GM12892 (cell line): ENCODE measurements at places on chromosomes 1 and 21.
A peak's percentile ranks its signal among the peaks of the same experiment; 100 is the strongest.

GRCh38 chr1:246632281-246633168 lies 66.3 kb downstream of the CNST start:
- DNase-seq: no peak

- DNase-seq: no peak
These were observed 1266.0 kb upstream of the ADGRL2 start for GRCh38 chr1:80534606-80535360.

- DNase-seq: no peak
These were observed 183.4 kb upstream of the PTBP2 start for GRCh38 chr1:96538111-96538641.

GRCh38 chr1:5934058-5934884 lies 58.0 kb downstream of the NPHP4 start:
- DNase-seq: no peak

DNA sequence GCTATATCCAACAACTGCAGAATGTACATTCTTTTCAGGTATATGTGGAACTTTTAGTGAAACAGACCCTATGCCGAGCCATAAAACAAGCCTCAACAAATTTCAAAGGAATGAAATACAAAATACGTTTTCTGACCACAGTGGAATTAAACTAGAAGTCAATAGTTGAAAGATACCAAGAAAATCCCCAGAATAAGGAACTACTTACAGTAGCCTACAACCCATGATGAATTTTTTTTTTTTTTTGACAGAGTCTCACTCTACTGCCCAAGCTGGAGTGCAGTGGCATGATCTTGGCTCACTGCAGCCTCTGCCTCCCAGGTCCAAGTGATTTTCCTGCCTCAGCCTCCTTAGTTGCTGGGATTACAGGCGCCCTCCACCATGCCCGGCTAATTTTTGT lies 83.4 kb downstream of the RUNX3 start:
- DNase-seq: no peak

DNA sequence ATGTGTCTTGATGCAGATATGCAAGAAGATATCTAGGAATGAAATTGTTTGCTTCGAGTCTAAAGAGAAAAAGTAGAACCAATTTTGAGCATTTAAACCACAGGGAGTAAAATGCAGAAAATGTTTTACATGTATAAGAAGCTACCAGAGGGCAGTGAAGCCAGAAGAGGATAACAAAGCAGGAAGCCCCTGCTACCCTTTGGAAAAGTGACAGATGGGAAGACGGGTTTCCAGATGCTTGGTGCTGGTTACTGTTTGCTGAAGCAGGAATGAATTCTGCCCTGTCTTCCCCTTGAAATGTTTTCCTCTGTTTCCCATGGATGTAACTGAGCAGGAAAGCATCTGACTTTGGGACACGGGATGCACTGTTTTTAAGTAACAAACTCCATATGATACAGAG lies 822.2 kb downstream of the MRPL39 start:
- DNase-seq: no peak

- DNase-seq: peak; percentile 67
These were observed 13.3 kb downstream of the PMF1 start for GRCh38 chr1:156226116-156226538.

DNA sequence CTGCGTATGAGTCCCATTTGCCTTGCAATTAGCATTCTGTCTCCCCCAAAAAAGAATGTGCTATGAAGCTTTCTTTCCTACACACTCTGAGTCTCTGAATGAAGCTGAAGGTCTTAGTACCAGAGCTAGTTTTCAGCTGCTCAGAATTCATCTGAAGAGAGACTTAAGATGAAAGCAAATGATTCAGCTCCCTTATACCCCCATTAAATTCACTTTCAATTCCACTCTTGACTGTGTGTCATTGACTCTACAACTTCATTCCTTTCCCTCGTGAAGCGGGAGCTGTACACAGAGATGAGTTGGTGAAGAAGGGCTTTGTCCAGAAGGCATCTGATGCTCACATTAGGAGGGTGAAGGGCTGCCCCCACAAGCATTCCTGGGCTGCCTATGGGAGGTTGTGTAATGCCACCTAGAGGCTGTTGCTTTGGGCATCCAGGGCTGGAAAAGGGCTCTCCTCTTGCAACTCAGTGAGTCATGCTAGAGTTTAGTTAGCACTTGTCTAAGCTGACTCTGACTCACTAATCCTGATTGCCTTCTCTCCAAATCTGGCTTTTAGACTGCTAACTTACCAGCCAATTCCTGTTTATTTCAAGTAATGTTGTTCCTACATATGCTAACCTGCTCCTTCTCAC lies 1.8 kb downstream of the SPRR1B start:
- no peak for DNase-seq

DNA sequence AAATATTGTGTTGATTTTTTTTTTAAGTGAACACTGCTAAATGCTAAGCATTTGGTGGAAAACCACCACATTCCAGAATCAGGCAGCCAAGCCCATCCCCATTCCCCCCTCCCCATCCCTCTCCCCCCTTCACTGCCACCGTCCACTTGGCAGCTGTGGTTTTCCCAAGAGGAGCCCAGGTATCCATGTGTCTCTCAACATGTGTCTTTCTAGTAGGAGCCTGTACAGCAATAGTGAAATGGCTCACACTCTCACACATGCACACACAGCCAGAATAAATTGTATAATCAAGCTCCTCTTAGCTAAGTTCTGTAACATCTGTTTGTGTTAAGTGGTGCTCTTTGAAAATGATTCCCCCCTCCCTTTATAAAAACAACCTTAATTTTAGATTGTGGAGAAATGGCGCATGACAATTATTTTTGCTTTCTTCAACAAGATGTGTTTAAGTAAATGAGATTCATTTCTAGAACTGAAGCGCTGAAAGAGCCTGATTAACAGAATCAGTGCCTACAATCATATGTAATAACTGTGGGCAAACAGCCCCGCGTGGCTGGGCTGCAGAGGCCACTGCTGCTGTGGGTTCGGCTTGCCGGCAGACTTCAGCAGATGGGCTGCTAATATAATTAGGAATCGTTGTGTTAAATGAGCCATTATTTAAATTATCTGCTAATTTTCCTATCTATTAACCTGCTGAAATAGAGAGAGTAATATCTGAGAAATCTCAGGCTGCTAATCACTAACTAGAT lies 43.3 kb downstream of the BACE2 start:
- DNase-seq: no peak

GRCh38 chr1:234616644-234617043 lies 6.7 kb upstream of the IRF2BP2 start:
- no peak for DNase-seq

GRCh38 chr1:17683598-17683997 lies 71.5 kb upstream of the ACTL8 start:
- no peak for DNase-seq

DNA sequence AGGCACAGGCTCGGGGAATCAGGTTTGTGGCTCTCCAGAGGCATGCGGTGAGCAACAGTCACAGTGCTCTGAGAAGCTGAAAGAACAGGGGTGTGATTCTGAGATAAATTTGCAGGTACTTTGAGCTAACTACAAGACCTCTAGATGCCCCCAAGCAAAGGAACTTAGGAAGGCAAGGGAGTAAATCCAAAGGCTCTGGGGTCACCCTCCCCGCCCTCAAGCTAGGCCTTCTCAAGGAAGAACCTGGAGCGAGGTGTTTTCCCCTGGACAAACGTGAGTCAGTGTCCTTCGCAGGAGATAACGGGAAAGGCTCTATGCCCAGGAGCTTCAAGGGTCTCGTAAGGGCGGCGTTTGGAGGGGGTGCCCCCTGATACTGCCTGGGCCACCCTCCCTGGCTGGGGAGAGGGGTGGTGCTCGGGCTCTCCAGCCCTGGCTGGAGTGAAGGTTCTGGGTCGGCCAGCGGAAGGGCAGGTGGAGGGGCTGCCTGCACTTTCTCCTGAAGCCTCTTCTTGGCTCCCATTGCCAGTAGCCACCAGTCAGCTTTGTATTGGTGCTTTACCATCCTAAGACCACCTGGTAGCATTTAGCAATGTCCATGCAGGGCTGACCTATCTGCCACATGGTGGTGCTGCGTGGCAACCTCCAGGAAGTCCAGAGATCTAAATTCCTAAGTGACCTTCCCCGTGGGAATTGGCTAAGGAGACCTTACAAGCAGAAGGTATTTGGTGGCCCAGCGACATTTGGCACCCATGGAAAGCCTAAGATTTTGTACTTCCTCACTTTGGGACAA lies 44.0 kb downstream of the GPR161 start:
- no peak for DNase-seq

DNA sequence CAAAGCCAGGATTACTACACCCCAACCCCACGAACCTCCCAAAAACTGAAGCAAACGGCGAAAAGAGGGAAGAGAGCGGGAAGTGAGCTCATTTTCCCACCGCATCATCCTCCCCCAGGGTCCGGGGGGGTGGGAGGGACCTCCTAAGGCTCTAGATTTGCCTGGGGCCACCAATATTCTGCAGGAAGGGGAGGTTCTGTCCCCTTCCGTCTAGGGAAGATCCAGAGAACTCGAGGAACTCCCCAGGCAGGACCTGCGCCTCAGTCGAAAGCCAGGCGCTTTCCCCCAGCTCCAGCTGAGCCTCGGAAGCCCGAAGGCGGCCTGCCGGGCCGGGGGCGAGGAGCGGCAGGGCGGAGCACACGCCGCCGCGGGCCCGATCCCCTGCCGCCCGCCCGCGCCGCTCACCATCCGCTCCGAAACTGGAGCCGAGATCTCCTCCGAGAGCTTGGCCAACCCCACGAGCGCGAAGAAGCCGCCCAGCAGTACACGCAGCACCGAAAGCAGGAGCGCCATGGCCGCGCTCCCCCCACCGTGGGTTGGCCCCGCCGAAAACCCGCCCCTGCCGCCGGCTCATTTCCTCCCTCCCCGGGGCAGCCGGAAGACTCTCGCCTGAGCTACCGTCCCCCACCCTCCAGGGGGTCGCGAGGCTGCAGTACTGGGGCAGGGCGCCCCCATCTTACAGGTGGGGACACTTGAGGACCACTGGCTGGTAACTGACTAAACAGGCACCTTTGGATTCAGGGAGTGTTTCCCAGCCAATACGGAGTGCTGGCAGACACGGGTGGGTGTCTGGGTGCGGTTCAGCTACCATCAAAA lies at the start of gene TMEM35B:
Gene TMEM35B, minus strand, starts transcription at position 555 of the 816 bp plus-strand sequence. Its CDS starts 42 bp downstream, at position 513.
- DNase-seq: peak; percentile 70

GRCh38 chr1:54987427-54987826 lies 7.0 kb downstream of the TMEM61 start:
- DNase-seq: no peak
